ENCODE measurements at places on chromosomes 3 and 15.
A peak's percentile ranks its signal among the peaks of the same experiment; 100 is the strongest.

GRCh38 chr3:190169243-190169642 is 48.5 kb upstream of the P3H2 start:
- DNase-seq, result no peak

DNA sequence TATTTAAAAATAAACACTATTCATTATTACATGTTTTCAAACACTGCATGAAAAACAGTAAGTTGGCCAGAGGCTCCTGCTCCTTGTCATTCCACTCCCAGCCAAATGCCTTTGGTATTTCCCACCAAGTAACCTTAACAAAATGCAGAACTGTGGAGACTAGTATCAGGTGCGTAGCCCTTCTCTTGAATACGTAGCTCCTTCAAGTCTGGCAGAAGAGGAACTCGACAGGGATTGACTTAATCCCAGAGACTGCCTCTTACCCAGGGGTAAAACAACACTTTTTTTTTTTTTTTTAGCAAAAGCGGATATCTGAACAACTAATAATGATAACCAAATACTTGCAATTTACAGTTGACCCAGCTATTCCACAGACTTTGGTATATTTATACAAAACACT is 738 bp downstream of the COMMD2 start:
- DNase-seq, result peak; percentile 4

- no peak for DNase-seq
Measured at GRCh38 chr3:194401346-194401745, 2.3 kb upstream of the GP5 start.

DNA sequence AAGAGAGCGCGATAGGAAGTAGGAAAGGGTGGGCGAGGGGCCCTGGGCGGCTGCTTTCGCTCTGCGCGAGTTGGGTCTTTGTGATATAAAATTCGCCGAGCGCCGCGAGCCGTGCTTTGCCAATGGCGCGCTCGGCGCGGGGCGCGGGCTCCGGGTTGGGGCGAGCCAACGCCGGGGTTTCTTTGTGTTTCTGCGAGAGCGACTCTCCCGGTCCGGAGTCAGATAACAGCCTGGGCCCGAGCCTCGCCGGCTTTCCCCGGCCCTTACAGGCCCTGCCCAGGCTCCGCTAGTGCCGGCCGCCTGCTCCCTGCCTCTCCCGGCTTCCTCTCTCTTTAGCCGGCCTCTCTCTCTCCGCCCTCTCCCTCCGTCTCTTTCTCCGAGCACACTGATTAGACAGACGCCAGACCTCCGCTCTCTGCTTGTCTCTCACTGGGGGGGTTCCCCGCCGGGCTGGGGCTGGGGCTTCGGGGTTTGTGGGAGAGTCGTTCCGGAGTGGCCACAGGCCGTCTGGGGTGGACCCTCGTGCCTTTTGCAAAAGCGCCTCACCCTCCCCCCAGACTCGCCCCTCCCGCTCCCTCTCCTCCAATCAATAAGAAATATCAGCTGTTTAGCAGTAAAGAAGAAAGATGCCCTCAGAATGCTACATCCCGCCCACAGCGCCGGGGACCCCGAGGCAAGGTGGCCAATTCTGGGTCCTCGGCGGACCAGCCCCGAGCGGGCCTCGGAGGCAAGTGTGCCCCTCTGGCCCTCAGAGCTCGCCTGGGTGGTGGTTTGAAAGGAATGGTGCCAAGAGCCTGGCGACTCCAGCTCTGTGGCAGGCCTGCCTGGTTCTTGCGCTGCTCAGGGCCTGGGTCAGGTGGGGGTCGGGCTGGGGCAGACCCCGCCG is 2.9 kb downstream of the NR2F2 start:
- no peak for DNase-seq

- no peak for DNase-seq
Measured at GRCh38 chr15:33256874-33257273, 53.9 kb upstream of the RYR3 start.

DNA sequence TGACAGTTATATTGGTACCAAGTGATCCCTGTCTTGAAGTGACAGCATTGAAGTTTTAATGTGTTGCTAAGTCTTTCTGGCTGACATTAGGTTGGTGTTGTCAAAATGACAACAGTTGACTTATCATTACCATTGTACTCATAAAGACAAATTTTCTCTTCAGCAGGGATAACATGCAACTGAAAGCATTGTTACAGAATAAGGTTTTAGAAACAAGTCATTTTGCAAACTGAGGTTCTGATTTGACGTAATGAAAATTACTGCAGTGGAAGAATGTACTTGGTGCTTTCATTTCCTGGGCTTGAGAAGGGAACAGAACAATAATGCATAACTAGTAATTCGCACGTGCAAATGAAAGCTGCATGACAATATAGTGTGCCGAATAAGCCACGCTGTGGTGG is 75.1 kb downstream of the MOBP start:
- DNase-seq, result no peak

- DNase-seq, result no peak
Measured at GRCh38 chr3:148757238-148758215, 59.8 kb downstream of the AGTR1 start.
